MG63 (cell line): ENCODE measurements at places on chromosomes 6 and 20.

DNA sequence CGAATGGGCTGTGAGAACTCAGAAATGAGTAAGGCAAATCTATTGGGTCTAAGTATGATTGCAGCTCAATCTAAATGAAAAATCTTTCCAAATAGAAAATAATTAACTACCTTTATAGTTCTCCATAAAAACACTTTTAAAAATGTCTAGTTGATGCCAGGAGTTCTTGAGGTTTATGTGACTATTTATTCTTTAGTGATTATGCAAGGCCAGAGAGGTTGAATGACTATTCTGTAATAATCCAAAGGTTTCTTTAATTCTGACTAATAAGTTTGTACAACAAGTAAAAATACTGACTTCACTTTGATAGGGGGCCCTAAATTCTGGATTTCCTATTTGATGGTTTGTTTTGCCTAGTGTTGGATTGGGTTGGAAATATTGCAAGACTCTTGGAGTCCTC, 461.2 kb downstream of the EPM2A start:
- DNase-seq = no peak

DNA sequence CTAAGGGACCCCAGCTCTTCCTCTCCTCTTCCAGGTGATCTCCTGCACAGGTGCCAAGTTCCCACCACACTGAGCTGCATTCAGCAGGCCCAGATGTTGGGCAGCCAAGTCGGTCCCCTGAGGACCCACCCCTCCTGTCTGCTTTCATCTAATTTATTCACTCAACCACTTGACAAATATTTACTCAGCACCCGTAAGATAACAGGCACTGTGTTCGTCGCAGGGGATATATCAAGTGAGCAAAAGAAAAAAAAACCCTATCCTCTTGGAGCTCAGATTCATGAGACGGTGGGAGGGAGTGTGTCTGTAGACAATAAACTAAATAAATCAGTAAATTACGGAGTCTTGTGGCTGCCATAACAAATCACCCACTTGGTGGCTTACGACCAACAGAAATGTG, 143.6 kb downstream of the MRPL14 start:
- DNase-seq = no peak

DNA sequence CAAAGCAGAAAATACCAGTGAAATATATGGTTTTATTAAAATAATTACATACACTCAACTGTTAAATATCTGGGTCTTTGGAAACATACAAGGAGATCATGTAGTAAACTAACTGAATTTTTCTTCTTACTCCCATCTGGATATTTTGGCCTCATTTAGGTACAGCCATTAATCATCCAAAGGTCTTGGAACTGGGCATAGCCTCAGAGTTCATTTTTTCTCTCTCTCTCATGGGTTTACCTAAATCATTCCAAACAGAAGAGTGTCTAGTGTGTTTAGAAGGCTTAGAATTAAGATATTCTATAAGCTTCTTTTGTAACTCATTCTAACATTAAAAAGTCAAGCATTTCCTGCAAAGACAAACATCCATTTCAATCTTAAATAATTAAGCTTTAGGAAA, 79.4 kb downstream of the HMGCLL1 start:
- DNase-seq = no peak

DNA sequence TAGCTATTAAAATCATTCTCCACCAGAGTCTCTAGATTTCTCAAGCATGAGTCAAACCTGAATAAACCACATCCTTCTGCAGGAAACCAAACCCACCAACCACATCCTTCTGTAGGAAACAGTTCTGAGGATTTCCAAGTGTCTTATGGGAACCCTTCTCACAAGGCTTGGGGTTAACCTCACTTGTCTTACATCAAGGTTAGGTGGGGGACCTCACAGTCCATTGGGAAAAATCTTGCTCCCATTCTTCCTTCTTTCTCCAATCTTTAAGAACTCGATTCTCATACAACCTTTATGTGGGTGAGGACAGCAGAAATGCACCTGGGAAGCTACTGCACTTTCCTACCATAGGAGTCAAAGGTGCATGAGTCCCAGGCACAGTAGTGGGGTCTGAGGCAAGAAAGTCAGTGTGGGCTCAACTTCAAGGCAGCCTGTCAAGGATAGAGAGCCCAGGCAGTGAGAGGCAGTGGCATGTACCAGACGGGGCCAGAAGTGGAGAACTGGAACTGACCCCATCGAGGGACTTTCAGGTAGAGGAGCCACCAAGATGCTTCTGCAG, 114.5 kb downstream of the SLC22A3 start:
- DNase-seq = no peak

DNA sequence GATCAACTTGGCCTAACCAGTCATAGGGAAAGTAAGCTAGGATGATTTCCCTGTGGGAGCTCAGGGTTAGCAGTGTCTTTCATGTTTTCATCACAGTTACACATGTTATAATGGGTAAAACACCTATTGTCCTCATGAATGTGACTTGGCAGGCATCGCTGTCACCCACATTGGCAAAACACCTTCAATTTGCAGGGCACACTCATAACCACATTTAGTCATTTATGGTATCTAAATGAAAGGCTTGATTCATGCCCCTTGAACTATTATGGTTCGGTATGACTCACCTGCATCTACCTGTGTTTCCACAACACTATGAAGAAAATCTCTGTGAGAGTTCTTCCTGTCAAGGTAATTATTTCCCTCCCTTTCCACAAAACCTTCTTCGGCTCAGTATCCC, 49.2 kb downstream of the FRK start:
- DNase-seq = no peak

GRCh38 chr6:158022749-158023596, 41.3 kb downstream of the SYNJ2 start:
- no peak for DNase-seq

- no peak for DNase-seq
Observed at GRCh38 chr6:170172825-170173256, 118.0 kb downstream of the DLL1 start.

DNA sequence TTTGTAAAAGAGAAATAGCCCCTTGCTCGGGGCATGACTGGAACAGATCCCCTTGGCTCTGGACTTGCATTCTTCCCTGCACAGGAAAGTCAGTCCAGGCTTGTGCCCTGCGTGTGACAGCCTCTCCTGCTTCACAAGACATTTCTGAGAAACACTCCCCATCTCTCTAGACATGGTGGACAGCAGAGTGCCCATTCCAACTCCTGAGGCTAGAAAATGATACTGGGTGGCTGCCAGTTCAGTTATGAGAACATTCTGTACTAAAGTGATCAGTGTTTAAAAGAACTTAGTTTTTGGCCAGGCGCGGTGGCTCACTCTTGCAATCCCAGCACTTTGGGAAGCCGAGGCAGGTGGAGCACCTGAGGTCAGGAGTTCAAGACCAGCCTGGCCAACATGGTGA, 41.3 kb downstream of the TGM3 start:
- DNase-seq = no peak

- DNase-seq = no peak
Observed at GRCh38 chr6:129575378-129576118, 134.4 kb downstream of the ARHGAP18 start.
